ENCODE measurements at places on chromosomes 7 and 10. TPM values are rescaled to one million over a fixed set of nuclear protein-coding genes. Genes with fewer than 3 reads are reported as not detected.

Gene ICA1
- 0.41 TPM for total RNA-seq

Gene AKR1C1
- 0.78 TPM for total RNA-seq

DNA sequence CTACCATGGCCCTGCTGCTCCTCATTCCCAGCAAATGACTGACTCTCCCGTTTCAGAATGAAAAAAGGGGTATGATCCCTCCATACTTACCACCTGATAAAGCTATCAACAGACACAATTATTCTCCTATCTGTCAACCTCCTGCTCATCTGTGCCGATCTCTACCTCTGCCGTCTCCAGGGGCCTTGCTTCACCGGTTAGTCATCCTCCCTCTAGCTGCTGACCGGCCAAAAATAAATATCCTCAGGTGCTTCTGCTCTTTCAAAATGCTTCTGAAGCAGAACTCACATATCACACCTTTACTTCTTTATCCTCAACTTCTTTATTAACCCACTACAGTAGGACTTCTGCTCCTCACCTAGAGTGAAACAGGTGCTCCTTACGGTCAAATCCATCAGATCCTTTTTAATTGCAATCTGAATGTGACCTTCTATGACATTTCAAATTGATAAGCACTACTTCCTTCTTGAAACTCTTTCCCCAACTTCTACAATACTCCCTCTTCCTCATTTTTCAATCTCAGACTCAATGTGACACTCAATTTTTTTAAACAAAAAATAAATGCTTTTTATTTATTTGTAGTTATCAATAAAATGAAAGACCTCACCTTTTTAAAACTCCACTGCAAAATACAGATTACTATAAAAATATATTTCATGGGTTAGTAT is 63.2 kb downstream of the LMBR1 start:
- DNase-seq = no peak

DNA sequence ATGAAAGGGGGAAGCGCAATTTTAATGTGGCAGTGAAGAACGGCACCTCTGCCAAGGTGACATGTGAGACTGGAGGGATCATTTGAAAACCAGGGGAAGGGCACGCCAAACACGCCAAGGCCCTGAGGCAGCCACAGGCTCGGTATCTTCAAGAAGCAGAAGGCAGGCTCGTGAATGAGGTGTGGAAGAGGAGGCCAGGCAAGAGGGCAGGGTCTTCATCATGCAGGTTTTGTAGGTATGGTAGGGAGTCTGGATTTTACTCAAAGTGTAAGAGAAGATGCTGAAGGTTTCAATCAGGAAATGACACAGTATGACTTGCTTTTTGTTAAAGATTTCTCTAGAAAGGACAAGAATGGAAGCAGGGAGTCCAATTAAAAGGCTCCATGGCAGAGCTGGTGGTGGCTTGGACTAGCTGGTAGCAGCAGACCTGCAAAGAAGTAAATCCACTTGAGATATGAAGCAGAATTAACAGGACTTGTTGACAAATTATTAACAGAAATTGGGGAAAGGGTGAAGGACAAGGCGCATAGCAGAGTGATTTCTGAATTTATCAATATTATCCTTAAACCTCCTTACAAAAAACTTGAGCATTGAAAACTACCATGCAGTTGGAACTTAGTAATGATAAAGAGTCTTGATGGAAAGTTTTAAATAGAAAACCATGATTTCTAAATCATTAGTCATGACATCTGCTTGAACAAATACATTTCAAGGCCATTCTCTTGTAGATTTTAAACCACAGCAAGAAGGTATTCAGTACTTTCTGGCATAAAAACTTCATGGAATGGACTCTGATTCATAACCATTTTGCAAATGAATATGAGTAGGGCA is 70.4 kb downstream of the COA1 start:
- no peak for DNase-seq

- DNase-seq = no peak
These were observed 55.5 kb downstream of the TACR2 start for GRCh38 chr10:69361303-69361614.

GRCh38 chr10:3412071-3412582 is 239.5 kb upstream of the PITRM1 start:
- no peak for DNase-seq

Gene ITPRID1
- total RNA-seq = not detected

DNA sequence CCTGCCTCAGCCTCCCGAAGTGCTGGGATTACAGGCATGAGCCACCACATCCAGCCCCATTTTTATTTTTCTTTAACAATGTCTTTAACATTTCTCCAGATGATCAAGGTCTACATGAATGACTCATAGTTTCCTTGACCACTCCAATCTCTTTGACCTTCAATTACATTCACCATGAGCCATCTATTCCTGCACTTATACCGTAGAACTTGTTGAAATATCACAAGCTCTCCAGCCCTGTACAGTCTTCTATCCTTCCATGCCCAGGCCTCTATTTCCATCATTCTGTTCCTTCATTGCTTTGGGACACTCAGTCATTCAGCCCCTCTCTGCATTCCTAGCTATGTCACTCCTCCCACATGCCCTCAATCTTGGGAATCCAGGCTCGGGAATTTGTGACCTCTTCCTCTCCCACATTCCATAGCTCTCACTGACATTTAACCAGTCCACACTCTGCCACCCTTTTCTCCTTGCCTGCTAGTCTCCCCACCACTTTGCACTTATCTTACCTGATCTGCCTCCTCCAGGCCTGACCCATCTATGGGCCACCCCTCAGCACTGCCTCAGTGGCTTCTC is 151.8 kb upstream of the STK17A start:
- no peak for DNase-seq

Gene PRSS1
- 11.7 TPM for total RNA-seq

GRCh38 chr7:13800694-13801448 is 188.6 kb downstream of the ETV1 start:
- no peak for DNase-seq

DNA sequence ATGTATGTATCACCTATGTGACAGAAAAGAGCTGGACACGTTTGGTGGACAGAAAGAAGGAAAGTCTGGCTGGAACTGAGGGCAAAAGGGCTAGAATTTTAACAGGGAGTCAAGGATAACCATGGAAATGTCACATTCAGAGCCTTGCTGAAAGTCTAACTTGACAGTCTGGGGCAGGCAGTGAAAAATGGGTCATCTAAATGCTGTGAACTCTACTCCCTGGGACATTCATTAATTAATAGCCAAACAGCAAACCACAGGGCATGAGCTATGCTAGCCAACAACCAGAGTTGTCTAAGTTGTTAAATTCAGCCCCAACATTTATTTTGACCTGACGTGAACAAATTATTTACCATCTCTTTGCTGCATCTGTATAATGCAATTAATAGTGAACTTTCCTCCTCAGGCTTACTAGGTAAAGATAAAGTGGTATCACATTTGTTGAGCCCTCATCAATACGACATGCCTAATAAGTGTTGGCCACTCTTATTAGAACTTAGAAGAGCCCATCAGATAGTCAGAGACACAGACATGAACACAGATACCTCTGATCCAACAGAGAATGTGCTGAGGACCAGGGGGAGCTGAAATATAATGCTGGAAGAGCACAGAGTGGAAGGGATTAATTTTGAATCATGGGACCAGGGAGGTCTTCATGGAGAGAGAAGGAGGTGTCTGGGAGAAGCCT is 109.9 kb downstream of the SORCS1 start:
- no peak for DNase-seq

DNA sequence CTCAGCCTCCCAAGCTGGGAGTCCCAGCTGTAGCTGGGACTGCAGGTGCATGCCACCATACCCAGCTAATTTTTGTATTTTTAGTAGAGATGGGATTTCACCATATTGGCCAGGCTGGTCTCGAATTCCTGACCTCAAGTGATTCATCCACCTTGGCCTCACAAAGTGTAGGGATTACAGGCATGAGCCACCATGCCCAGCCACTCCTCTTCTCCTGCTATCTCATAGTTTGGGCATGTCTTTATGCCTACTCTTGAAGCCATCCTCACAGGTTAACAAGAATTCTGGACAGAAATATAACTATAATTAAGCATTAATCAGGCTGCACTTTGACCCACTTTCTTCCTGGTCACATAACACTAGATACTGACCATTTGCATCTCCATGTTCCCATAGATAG is 28.6 kb upstream of the C10orf67 start:
- DNase-seq = no peak

Gene NUTM2B
- 0.53 TPM for total RNA-seq

DNA sequence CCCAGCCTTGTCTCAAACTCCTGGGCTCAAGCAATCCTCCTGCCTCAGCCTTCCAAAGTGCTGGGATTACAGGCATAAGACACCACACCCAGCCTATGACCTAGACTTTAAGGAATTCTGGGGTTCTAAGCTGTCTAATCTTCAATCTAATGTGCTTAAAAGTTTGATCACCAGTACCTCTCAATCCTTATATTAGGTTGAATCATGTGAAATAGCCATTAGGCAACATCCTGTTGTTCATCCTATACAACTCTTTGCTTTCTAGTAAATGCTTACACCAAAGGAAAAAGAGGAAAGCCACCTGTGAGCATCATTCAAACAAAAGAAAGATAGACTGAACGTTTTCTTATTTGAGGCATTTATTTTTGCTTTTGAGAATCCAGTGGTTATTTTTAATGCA is 56.0 kb downstream of the ATOH7 start:
- DNase-seq = no peak

Gene MYOZ1
- total RNA-seq = not detected

- DNase-seq = no peak
These were observed 303.0 kb upstream of the DKK1 start for GRCh38 chr10:52011118-52011517.

DNA sequence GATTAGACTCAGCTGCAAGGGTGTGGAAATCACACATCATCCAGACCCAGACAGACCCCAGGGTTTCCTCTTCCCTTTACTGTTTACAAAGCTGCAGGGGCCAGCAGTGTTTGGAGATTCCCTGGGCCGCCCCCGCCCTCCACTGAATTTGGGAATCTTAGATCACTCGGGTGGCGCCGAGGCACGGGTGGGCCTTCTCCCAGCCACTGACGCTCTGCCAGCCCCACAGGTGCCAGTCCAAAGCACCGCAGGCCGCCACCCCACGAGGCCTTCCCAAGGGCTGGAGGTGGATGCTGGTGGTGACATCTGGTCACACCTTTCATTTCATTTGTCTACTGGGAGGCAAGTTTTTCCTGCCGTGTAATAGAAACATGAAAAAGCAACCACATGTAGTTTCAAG is 439.4 kb upstream of the FOXK1 start:
- no peak for DNase-seq

Gene SEMA4G
- 0.69 TPM for total RNA-seq

DNA sequence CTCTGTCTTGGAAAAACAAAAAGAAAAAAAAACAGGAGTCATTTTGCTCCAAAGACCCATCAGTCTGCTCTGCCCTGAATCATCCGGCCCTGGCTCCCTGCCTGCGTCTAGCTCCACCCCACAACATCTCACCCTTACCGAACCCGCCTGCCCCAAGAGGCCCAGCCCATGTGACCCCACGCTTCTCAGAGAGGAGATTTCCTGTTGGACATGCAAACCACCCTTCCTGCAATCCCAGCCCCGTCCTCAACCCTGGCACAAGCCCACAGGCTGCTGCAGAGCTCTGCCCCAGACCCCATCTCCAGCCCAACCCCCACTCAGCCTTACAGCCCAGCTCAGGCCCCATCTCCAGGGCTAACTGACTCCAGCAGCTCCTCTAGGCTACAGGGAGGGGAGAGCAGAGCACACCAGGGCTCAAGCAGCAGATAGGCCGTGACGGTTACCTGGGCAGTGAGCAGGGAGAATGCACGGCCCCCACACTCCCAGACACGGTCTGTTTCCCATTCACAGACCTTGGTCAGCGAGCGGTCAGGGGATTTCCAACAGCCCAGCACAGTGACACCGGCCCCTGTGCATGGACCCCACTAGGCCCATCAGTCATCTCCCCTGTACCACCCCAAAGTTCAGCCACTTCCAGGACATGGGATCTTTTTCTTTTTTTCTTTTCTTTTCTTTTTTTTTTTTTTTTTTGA is 69.9 kb upstream of the GTF2I start:
- DNase-seq = no peak

- DNase-seq = no peak
These were observed 33.4 kb downstream of the ADAP1 start for GRCh38 chr7:921071-921461.

DNA sequence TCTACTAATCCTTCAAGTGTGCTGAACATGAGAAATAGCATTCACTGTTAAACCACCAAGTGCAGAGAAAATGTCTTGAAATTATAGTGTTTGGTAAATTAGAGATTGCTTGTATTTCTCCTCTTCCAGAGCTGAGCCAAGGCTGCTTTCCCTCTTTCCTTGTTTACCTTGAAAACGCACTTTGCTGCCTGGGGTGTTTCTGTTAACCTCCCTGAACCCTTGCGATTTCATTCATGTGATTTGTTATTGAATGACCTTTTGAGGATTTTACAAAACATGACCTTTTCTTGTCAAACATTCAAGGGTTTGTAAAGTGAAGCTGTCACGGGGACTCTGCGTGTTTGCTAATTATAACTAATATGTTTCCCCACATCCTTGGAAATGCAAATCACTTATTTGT is 169.4 kb downstream of the LRMDA start:
- no peak for DNase-seq

DNA sequence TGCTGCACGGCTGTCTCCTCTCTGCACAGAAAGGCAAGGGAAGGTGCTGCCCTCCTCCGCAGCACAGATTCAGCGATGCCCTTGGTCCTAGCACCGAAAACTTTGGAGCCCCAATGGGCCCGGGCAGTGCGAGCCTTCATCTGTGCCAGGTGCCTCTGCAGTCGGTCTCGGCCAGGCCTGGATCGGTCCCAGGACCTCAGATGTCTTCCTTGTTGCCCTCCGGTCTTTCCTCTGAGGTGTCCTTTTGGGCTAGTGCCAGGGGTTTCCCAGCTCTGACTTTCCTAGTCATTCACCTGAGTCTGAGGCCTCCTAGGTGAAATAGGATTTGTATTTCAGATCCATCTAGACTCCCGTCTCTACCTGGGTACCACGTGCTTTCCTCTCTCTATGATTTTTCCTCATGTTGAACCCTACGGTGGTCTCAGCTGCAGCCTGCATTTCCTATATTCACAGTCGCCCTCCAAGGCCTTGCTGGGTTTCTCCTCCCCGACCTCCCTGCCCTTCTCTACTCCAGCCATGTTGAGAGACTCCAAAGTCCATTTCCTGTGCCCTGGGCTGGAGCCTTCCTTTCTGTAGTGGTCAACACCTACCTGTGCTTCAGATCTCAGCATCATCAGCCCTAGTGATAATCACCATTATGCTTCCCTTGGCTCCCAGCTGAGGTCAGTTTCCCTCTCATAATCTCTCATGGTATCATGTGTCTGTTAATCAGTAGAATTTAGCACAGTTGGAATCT is 92.0 kb upstream of the PRSS58 start:
- no peak for DNase-seq

Gene TBX20
- total RNA-seq = 0.28 TPM

Gene DMBT1
- 0.05 TPM for total RNA-seq

GRCh38 chr7:35571611-35572240 is 123.2 kb downstream of the HERPUD2 start:
- DNase-seq = no peak
